ENCODE measurements at places on chromosomes 13 and 19.

DNA sequence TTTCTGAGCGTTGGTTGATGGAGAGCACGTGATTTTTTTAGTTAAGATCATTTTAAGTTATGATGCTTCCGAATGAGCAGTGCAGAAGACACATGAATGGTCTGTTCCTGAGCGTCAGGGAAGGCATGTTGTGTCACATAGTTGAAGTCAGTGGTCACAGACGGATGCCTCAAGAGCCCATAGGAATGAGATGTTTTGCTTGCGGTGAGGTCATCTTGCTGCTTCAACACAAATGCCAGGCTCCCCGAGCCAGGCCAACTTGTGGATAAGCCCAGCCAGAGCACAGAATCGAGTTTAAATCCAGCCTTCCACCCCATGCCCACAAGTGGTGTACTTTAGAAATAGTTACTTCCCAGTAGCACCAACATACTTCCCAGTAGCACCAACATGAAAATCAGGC is 5.4 kb downstream of the UPF3A start:
- DNase-seq, result no peak

GRCh38 chr13:87656306-87656705 is 14.9 kb upstream of the SLITRK5 start:
- no peak for DNase-seq

DNA sequence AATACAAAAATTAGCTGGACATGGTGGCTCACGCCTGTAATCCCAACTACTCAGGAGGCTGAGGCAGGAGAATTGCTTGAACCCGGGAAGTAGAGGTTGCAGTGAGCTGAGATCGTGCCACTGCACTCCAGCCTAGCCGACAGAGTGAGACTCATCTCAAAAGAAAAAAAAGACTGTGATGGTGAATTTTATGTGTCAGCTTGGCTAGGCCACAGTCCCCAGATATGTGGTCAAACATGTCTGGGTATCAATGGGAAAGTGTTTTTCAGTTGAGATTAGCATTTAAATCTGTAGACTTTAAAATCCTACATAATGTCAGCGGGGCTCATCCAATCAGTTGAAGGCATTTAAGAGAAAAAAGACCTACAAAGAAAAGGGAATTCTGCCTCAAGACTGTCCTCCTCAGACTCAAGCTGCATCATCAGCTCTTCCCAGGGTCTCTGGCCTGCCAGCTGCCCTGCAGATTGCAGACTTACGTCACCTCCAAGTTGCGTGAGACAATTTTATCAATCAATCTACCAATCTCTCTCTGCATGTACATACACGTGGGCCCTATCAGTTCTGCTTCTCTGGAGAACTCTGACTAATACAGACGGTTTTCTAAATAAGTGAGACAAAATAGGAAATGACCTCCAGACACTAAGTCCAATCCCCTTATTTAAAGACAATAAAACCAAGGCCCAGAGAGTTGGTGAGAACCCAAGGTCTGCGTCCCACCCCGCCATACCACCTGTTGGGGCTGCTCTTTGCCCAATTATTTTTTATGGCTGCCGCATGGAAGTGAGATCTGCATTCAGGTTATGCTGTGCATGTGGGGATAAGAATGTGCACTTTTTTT is 99.2 kb downstream of the ABCC4 start:
- DNase-seq, result no peak

DNA sequence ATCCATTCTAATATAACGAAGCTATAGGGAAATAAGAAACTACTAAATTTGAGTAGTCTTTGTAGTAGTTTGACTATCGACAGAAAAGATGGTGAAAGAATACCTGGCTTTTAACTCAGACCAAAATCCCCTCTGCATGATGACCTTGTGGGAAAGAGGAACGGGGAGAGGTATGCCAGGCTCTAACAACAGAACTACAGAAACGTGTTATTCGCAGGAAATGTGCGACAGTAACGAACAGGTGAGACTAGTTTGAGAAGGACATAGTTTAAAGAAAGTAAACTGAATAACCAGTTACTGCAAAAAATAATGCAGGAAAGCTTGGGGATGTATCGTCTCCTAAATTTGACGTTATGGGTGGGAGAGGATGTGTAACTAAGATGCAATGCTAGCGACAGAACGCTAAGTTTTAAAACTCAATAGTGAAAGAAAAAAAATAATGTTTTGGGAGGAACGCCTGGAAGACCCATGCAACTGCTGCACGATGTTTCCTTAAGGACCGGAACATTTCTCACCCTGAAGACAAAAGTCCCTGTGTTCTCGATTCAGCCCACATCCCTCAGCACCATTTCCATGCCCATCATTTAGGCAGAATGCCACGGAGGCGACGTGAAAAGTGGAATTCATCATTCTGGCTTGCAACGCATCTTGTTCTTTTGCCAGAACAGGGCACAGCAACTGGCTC is 1.6 kb upstream of the RAP2A start:
- DNase-seq, result no peak

DNA sequence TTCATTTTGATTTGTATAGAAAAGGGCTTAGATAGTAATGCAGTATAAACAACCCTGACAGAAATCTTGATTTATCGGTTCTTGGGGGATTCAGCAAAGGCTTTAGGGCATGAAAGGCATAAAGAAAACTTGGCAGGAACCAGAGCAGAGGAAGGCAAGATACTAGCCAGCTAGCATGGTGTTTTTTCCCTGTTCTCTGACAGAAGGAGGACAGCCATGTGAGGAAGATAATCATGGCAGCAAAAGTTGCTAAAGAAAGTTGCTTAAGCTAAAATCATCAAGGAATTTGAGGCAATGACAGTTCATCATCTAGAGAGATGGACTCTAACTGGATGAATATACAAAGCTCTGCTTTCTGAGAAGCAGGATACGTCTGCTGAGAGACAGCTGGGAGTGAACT is 294.1 kb downstream of the KCNRG start:
- DNase-seq, result no peak

DNA sequence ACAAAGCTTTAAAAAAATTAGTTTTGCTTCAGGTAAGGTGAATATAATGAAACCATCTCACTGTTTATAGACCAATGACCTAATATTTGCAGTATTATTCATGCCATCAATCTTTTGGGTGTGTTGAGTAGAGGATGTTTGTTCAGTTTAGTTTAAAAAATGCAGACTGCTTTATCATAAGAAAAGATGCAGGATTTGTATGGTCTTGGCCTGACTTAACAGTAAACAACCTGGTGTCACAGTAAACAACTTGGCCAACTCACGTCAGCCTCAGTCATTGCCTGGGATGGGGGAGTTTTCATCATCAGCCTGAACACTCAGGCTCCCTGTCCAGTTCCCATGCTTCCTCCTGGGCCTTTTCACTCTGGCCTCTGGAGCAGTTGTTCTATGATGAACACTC is 55.1 kb downstream of the LMO7 start:
- no peak for DNase-seq

DNA sequence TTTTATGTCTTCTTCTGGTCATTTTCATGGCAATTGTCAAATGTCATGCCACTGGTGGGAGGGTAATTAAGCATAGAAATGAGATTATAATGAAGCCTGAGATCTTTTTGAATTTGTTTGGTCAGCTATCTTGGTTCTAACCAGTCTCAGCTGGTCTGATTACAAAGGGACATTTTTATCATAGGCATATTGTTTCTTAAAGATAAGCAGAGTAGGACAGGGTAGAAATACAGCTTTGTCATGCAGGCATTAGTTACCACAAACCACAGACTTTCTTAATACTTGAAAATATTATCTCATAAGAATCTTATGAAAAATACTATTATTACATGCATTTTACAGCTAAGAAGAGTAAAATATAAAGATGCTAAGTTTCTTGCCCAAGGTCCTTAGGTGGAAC is 1761.5 kb downstream of the PCDH9 start:
- no peak for DNase-seq

GRCh38 chr13:112635323-112635722 is 47.4 kb upstream of the TUBGCP3 start:
- DNase-seq, result no peak

DNA sequence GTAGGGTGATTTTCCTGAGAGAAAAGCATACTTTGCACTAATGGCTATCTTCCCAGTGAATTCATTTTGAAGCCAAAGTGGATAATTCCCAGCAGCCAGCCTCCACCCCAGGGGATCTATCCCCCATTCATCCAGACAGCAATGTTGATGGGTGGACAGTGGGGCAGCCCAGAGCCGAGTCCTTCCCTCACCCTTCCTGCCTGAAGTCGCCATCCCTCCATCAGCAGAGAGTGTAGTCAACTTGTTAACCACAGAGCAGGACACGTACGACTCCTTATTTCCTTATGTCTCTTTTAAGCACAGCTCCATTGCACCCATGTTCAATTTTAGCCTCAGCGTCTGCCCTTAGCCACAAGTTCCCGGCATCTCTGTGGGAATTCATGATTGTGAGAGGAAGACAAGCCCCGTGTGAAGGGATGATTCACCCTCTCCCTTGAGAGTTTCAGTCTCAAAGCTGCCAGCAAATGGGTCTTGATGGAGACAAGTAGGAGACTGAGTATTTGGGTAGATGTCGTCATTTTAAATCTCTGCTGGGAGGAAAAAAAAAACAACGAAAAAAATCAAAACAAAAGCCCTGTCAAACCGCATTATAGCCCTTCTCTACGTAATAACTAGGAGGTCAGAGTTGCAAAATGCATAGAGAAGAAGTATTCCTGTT is 58.3 kb upstream of the MEDAG start:
- peak; percentile 84 for DNase-seq

DNA sequence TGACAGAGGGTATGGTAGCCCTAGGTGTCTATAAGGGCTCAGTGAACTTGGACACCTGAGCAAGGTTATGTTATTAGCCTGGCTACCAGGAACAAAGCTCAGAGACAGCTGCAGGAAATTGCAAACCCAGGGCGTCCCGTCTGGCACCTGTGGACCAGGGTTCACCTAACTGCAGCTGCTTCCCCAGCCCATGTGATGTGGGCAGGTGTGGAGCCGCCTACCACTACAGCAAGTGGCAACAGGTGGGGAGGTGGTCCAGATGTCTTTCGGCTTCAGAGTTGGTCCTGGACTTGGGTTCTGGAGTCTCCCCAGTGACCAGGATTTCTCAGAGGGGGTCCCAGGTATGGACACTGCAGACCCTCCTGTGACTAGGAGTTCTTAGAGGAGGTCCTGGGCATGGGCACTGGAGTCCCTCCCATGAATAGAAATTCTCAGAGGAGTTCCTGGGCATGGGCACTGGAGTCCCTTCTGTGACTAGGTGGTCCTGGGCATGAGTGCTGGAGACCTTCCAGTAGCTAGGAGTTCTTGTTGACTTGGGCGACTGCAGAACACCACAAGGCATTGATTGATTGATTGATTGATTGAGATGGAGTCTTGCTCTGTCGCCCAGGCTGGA is 25.2 kb downstream of the ACTL9 start:
- no peak for DNase-seq

- DNase-seq, result no peak
Observed at GRCh38 chr13:59483501-59484145, 680.1 kb downstream of the DIAPH3 start.

- DNase-seq, result no peak
Observed at GRCh38 chr13:97179501-97179900, 42.6 kb upstream of the MBNL2 start.

GRCh38 chr19:36009220-36009619 is 607 bp upstream of the SYNE4 start:
- no peak for DNase-seq
